ENCODE measurements at places on chromosomes 3 and 15. TPM values are rescaled to one million over a fixed set of nuclear protein-coding genes. Genes with fewer than 3 reads are reported as not detected.

Gene ABI3BP
- total RNA-seq, result 21.2 TPM

Gene XCR1
- not detected for total RNA-seq

Gene ACAD11
- 56.1 TPM for total RNA-seq

Gene SNUPN
- 34.8 TPM for total RNA-seq

Gene HERC2
- 57.7 TPM for total RNA-seq

Gene RFX7
- 5.8 TPM for total RNA-seq

Gene CPNE9
- not detected for total RNA-seq

Gene HDAC11
- 14.4 TPM for total RNA-seq

Gene EPHA3
- 1.5 TPM for total RNA-seq

Gene PAK6
- total RNA-seq, result under 0.01 TPM

Gene CIDEC
- total RNA-seq, result 0.17 TPM

Gene IQCH
- total RNA-seq, result 8.7 TPM

Gene AMIGO3
- 0.29 TPM for total RNA-seq

Gene ALDH1A3
- 71.5 TPM for total RNA-seq
